SK-N-SH (cell line): ENCODE measurements at places on chromosomes 6 and 20. TPM values are rescaled to one million over a fixed set of nuclear protein-coding genes. Genes with fewer than 3 reads are reported as not detected.

The TTLL9 gene
- 0.23 and 0.32 TPM in 2 replicates for polyA plus RNA-seq

DNA sequence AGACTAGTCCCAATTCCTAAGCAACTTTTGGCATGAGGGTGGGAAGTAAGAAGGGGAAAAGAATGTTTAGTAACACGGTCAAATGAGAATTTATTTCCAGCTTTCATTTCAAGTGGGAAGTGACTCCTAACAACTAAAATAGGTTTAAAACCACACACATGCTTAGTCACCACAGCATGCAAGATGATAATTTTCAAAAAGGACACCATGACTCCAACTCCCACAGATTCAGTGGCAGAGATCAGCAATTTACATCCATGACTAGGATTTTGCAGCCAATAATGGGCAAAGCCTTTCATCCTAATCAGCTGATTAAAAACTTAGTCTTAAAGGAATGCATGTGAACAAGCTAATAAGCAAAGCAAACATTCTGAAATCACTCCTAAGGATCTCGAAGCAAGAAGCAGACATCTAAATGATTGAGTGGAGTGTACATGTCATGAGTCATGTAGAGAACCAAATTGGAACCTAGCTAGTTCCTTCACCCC, 48.1 kb upstream of the GCLC start:
- no peak overlapping the region for H3K27ac ChIP-seq
- H3K4me1 ChIP-seq: no peaks in the 10 kb centered on the region; the same call in 1 of the 2 replicates
- H3K4me3 ChIP-seq: no peak overlapping the region
- no peaks in the 10 kb centered on the region for H3K27me3 ChIP-seq

- no peak overlapping the region for H3K27ac ChIP-seq
- no peaks in the 10 kb centered on the region for H3K27me3 ChIP-seq
- no peaks in the 10 kb centered on the region for H3K36me3 ChIP-seq
- no peak overlapping the region for H3K4me3 ChIP-seq
- H3K4me1 ChIP-seq: no peaks in the 10 kb centered on the region
- DNase-seq: no peak
These were observed 274.2 kb upstream of the CDH4 start for GRCh38 chr20:60977901-60978300.

The LHFPL5 gene
- polyA plus RNA-seq: not detected in 2 replicates

DNA sequence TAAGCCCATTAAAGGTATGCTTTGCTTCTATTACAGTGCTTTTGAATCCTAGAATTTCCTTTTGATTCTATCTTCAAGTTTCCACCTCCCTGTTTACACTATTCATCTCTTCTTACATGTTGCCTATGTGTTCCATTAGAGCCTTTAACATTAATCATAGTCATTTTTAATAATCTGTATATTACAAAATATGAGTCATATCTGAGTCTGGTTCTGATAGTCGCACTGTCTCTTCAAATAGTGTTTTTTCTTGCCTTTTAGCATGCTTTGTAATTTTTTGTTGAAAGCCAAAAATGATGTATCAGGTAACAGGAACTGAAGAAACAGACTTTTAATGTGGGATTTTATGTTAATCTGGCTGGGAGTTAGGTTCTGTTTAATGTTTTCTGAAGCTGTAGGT, 68.4 kb downstream of the DNAAF9 start:
- H3K36me3 ChIP-seq: peaks cover 60% of the 10 kb centered on the region
- no peaks in the 10 kb centered on the region for H3K27me3 ChIP-seq
- H3K4me1 ChIP-seq: peaks cover 11% of the 10 kb centered on the region

DNA sequence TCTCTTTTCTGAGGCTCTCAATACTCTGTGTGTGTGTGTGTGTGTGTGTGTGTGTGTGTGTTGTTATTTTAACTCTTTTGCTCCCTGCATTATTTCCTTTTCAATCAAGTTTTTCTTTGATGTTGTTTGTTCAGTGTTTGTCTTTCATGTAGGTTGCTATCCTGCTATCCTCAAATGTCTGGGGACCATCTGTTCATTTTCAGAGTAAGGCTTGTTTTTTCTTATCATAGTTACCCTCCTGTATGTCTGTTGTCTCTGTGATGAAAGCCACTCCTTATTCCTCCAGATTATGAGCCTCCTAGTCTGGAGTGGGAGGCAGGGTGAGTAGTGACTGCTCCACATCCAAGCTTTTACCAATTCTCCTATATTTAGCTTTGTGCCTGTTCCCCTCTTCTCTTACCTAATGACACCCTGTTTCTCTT, 9.2 kb downstream of the ENPP3 start:
- no peaks in the 10 kb centered on the region for H3K36me3 ChIP-seq

DNA sequence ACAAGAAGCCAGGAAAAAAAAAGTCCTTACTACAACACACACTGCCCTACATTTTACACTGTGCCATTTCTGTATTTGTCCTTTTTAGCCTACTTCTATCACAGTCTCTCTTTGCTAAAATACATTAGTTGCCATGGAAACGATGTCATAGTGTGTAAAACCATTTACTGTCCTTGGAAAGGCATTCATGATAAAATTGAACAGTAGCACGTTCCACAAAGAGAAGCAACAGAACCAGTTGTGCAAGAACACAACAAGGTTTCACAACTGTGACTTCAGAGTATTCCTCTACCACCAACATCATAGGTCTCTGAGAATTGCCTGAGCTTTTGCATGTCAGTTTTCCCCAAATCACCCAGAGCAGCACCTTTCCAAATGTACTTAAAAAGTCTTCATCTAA, 20.5 kb downstream of the FYN start:
- no peak overlapping the region for H3K4me3 ChIP-seq
- H3K4me1 ChIP-seq: peaks cover 25% of the 10 kb centered on the region
- DNase-seq: no peak
- H3K36me3 ChIP-seq: no peaks in the 10 kb centered on the region

DNA sequence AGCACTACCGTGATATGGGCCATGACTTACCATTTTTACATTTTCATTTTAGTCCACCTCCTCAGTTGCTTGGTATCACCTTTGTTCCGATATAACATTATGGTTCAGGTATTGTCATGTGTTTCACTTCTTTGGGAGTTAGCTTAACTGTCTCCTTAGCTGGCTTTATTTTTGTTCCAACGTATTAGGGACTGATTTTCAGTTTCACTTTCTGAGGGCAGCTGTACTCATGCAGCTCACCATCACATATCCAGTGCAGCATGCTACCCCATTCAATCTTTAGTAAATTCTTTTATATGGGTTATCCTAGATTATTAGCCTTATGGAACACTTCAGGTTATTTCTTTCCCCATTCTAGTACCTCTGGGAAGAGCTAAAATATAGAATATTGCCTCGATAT, 362.2 kb upstream of the IRAK1BP1 start:
- no peaks in the 10 kb centered on the region for H3K27me3 ChIP-seq
- no peaks in the 10 kb centered on the region for H3K4me1 ChIP-seq
- H3K27ac ChIP-seq: no peak overlapping the region
- H3K36me3 ChIP-seq: peaks cover 4% of the 10 kb centered on the region

DNA sequence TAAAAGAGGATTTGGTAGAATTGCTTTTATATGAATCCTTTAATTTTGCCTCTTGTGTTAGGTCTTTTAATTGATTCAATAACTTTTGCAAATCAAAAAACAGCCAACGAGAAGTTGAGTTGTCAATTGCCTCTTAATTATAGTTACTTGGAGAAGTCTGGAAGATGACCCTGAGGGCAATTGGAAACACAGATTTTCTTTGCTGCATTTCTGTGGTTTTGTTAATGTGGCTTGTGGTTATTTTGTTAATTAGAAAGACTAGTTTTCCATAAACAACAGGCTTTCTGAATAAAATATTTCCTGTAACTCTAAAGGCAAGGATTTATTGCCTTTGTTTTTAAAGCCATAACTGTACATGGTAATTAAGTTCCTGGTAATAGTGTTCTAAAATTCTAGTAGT, 513.0 kb downstream of the EPHA7 start:
- no peaks in the 10 kb centered on the region for H3K27me3 ChIP-seq
- DNase-seq: no peak
- H3K4me1 ChIP-seq: no peaks in the 10 kb centered on the region
- H3K36me3 ChIP-seq: no peaks in the 10 kb centered on the region
- H3K4me3 ChIP-seq: no peak overlapping the region
- H3K27ac ChIP-seq: no peak overlapping the region

DNA sequence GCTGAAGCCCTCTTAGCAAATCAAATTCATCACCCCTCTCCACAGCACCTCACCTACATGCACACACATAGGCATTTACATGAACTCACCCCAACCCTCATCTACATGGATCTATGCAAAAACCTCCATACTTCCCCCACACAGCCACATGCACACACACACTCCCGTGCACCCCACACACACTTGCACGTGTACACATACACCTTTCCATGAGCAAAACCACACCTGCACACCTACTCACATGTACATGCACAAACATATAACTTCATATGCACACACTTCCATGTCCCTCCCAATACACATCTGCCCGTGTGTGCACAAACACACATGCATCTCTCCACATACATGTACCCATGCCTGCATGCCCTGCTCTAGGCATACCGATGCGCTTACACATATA, 23.3 kb downstream of the CST5 start:
- H3K36me3 ChIP-seq: no peaks in the 10 kb centered on the region
- DNase-seq: no peak
- H3K4me1 ChIP-seq: no peaks in the 10 kb centered on the region
- H3K27me3 ChIP-seq: no peaks in the 10 kb centered on the region
- H3K4me3 ChIP-seq: no peak overlapping the region
- no peak overlapping the region for H3K27ac ChIP-seq

GRCh38 chr6:163300838-163301237, 113.7 kb upstream of the QKI start:
- no peak overlapping the region for H3K4me3 ChIP-seq
- no peaks in the 10 kb centered on the region for H3K27me3 ChIP-seq
- no peak for DNase-seq
- H3K27ac ChIP-seq: no peak overlapping the region

- no peaks in the 10 kb centered on the region for H3K27me3 ChIP-seq
- no peak overlapping the region for H3K4me3 ChIP-seq
- peak; percentile 12 for DNase-seq
- no peak overlapping the region for H3K27ac ChIP-seq
These were observed 986.2 kb upstream of the CITED2 start for GRCh38 chr6:140360651-140361050.

DNA sequence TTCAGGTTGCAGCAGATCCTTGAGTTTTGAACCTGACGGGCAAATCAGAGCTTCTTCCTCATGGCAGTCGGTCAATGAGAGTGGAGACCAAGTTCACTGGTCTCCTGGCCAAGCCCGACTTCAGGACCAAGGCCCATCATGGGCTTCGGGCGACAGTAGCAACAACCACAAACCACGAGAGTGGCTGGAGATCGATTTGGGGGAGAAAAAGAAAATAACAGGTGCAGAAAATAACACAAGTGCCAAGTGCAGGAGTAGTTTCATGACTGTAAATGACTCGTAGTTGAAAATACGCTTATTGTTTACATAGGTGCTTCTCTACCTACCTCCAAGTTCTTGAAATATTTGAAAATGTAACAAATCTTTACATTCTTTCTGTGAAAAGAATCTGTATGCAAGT, 56.1 kb downstream of the DCBLD1 start:
- H3K27ac ChIP-seq: no peak overlapping the region; the same call in 1 of the 2 replicates
- H3K36me3 ChIP-seq: peaks cover 46% of the 10 kb centered on the region
- no peak for DNase-seq
- no peaks in the 10 kb centered on the region for H3K27me3 ChIP-seq
- H3K4me3 ChIP-seq: no peak overlapping the region

The PRRT1 gene
- 1.2 and 1.5 TPM in 2 replicates for polyA plus RNA-seq

DNA sequence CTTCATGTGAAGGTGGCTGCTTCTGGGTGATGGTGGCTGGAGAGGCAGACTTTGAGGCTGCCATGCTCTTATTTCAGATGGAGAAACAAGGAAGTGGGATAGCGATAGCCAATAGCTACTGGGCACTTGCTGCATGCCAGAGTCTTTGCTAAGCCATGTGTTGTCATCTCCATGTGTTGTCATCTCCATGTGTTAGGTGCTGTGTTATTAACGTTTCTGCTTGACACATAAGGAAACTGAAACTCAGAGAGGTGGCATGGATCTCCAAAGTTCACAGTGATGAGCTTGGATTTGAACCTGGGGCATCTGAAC, 16.9 kb downstream of the KIAA1755 start:
- H3K27me3 ChIP-seq: no peaks in the 10 kb centered on the region
- no peak for DNase-seq
- peaks cover 5% of the 10 kb centered on the region; the same call in 1 of the 2 replicates for H3K4me1 ChIP-seq

DNA sequence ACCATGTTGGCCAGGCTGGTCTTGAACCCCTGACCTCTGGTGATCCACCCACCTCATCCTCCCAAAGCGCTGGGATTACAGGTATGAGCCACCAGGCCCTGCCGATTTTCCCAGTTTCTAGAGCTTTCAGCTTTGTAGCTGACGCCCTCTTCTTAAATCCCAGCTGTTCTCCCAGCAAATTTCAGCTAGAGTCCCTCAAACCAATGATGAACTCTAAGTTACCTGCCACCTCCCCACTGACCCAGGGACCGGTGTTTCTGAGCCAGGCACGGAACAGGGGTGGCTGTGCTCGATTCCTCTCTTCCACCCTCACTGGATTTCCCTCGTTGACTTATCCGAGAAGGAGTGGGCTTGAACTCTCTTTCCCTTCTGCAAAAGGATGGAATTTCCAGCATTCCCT, 39.1 kb downstream of the SUN5 start:
- H3K36me3 ChIP-seq: no peaks in the 10 kb centered on the region
- no peak overlapping the region for H3K27ac ChIP-seq
- peaks cover 39% of the 10 kb centered on the region for H3K27me3 ChIP-seq
- H3K4me3 ChIP-seq: no peak overlapping the region

The GNAS-AS1 gene
- 1.2 and 1.5 TPM in 2 replicates for polyA plus RNA-seq

DNA sequence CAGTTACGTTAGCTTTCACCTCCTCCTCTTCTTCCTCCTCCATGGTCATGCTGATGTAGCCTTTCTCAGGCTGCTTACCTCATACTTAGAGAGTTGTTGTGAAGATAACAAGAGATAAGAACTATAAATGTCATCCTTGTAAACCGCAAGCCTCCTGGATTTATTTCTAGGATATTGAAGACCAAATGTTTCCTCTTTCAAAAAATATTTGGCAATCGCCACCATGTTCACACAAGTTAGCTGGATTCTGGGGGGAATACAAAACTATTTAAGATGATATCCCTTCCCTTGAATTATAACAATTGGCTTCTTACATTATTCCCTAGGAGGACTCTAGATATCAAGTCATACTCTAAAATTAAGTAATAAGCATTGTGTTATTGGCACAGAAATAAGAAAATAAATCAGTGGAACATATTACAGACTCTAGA, 99.8 kb upstream of the PLEKHG1 start:
- no peak overlapping the region for H3K4me3 ChIP-seq
- no peaks in the 10 kb centered on the region for H3K4me1 ChIP-seq
- H3K36me3 ChIP-seq: no peaks in the 10 kb centered on the region

- peak; percentile 59 for DNase-seq
- peaks cover 35% of the 10 kb centered on the region for H3K27me3 ChIP-seq
- H3K36me3 ChIP-seq: no peaks in the 10 kb centered on the region
- H3K4me3 ChIP-seq: peak within 1 kb of the TSS; percentile 39
These were observed at the start of gene PLEKHG1 for GRCh38 chr6:150599199-150600009. TSS of gene PLEKHG1 (plus strand) at chr6:150599885. CDS start at chr6:150733682, 133,797 bp downstream.

GRCh38 chr6:154766288-154766687, 33.1 kb downstream of the SCAF8 start:
- H3K36me3 ChIP-seq: no peaks in the 10 kb centered on the region; the same call in 1 of the 2 replicates
- DNase-seq: no peak
- peak overlapping the region; percentile 91 for H3K27ac ChIP-seq
- peaks cover 18% of the 10 kb centered on the region for H3K4me1 ChIP-seq
- H3K27me3 ChIP-seq: no peaks in the 10 kb centered on the region

The KCNK16 gene
- not detected in 2 replicates for polyA plus RNA-seq
